ENCODE measurements at places on chromosomes 4 and X.

GRCh38 chr4:145920205-145920604 lies 18.4 kb downstream of the ZNF827 start:
- DNase-seq = peak; percentile 96

GRCh38 chr4:22637306-22637705 lies 55.4 kb upstream of the GBA3 start:
- no peak for DNase-seq

DNA sequence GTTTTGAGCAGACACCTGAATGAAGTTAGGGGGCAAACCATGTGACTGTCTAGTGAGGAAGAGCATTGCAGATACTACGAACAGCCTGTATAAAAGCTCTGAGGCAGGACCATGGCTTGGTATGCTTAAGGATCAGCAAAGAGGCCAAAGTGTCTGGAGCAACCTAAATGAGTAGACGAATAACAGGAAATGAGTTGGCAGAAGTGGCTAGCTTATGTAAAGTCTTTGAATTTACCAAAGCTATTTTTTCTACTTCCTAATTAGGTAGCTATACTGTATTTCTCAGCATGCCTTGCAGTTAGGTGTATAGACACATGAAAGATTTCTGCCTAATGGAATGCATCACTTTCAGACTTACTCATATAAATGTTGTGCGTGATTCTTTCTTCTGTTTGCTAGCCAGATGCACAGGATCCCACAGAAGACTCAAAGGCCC lies 9.3 kb upstream of the GPRIN3 start:
- peak; percentile 44 for DNase-seq

GRCh38 chr4:2045518-2045951 lies 13.6 kb upstream of the NAT8L start:
- DNase-seq = no peak

GRCh38 chr4:184805462-184806228 lies 20.1 kb downstream of the ACSL1 start:
- DNase-seq = no peak

- DNase-seq = no peak
Measured at GRCh38 chr4:110671679-110672078, 48.8 kb upstream of the PITX2 start.

DNA sequence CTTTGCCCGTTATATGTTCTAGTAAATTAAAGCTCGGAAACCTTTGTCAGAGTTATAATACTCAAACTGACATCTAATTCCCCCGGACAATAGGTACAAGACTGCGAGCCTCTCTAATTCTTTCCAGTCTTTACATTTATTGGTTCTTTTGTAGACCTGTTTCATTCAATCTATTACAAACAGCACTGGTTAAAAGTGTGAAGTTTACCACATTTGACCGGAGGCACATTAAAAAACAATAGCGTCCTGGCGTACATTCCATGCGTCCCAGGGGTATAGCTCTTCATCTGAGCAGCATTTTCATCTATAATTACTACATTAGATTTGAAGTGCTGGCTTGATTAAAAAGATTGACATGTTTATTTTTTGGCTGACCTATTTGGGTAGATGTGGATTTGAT lies 49.9 kb upstream of the TENM3 start:
- DNase-seq = no peak

- DNase-seq = no peak
Measured at GRCh38 chr4:38279077-38279476, 318.9 kb downstream of the PTTG2 start.

DNA sequence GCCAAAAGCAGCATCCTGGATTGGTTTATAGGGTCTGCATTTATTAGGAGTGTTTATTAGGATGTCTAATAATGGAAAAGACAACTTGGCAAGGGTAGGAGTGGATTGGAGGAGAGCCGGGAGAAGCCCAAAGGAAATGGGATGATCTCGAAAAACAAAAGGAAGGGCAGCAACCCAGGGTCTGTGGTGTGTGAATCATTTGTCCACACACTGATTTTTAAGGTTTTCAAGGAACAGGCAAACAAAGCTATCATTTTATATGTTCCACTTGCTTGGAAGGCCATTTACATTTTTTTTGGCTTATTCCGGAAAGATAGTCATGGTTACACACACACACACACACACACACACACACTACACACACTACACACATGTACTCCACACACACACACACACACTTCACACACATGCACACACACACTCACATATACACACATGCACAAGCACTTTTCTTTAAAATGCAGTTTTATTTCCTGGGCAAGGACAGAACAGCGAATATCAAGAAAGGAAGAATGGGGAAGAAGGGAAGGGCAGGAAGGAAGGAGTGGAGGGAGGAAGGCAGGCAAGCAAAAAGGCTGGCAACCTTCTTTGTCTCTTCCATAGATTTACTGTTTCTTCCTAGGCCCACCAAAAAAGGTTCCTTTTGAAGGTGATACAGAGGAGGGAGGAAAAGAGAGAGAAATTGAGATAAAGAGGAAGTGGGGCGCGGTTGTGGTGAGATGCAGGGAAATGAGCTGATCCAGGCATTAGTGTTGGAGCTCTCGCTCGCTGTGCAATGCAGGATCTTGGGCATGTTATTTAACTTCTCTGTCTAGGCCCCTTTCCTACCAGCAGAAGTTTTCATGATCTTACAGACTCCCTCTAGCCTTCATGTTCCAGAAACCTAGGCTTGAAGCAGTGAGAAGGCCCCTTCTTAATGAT lies 88.6 kb upstream of the MAML3 start:
- no peak for DNase-seq

DNA sequence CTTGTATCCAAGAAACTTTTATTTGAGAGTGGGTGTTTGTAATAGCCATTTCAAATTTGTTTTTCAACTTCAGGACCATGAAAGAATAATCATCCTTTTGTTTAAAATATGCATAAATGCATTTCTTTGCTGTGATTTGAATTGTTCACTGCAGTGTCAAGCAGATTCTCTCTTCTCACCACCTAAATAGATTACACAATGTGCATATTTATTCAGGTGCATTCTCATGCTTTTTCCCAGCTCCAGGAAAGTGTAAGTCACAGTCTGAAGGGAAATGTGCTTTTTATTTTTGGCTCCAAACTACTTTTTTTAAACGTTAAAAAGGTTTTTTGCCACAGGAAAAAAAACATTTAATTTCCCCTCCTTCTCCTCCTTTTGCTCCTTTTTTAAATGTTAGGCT lies 17.5 kb downstream of the C4orf33 start:
- DNase-seq = no peak

- DNase-seq = no peak
Measured at GRCh38 chrX:154981116-154981411, 41.5 kb downstream of the F8 start.

GRCh38 chrX:53354669-53355068 lies 67.8 kb downstream of the SMC1A start:
- DNase-seq = no peak

- peak; percentile 56 for DNase-seq
Measured at GRCh38 chrX:45508454-45508853, 307.8 kb upstream of the DIPK2B start.

- no peak for DNase-seq
Measured at GRCh38 chr4:100852326-100852725, 334.5 kb upstream of the EMCN start.

DNA sequence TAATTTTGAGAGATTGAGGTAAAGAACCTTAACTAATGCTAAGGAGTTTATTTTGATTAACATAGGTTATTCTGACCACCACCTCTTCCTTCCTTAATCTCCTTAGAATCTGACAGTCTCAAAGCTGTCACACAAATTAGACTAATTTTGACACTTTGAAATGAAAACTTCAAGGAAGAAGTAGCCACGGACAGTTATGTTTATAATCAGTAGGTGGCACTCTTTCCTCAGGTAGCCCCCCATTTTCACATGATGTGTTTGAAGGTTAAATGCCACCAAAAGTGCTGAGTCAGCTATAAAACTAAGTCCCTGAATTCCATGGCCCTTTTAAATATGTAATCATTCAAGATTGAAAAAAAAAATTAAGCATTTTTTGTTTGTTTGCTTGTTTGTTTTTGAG lies 22.4 kb downstream of the TMEM33 start:
- DNase-seq = no peak

DNA sequence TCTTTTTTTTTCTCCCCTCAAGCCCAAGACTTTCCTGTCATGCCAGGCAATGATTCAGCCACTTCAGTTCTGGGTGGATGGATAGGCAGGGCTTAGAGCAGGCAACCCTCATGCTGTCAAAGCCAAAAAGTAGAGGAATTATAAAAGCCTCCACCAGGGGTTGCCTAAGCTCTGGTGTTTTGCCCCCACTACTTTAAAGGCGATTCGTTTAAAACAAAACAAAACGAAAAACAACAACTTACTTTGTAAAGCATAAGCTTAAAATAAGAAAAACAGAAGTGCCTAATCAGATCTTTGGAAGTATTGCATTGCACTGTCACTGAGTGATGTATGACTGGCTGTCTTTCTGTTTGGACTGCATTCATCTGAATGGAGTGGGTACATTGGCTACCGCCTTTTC lies 5.3 kb upstream of the IDS start:
- DNase-seq = peak; percentile 18

DNA sequence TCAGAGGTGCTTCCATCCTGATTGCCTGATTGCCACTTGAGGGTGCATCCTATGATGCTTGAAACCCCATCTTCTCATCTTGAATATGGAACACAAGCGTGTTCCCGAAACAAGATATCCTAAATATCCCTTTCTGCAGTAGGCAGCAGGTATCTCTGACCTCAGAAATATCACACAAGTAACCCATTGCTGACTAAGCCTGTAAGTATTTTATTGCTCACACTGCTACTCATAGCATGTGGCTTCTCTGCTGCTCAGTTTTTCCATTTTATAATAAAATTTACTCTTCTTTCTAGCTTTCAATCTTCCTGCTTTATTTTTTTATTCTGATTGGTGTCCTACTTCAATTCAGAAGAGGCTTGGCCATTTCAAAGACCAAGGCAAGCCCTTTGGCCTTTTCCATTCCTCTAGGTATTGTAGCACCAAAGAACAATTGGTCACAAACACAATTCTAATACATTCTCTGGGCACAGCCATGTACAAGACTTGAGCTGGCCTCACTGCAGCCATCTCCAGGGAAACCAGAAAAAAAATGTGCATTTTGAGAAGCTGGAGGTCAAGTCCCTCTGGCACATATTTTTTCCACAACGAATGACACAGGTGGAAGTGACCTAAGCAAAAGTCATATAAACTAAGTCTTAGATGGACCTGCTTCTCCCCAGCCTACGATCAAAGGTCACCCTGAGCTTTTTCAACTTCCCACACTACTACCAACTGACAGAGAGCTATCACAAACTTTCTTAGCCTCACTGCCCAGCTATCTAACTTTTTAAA lies 107.0 kb downstream of the OR13H1 start:
- DNase-seq = no peak

DNA sequence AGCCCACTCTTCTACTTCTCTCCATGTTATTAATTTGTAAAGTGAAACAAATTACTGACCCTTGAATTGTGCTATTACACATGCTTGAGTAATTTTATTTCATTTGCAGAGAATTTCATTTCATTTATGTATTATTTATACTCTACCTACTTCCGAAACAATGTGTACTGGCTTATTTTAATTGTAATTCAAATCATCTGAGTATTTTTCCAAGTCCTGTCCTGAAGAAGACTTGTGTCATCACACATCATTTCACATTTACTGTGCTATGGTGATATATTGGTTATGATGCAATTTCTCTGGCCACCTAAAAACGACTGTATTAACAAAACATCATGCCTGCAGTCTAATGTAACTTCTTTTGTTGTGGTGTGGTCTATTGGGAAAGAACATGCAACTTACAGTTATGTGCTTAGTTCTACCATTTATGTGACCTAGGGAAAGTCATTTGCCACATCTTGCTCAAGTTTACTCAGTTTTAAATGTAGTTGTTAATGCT lies 384.5 kb downstream of the RPA4 start:
- DNase-seq = no peak

DNA sequence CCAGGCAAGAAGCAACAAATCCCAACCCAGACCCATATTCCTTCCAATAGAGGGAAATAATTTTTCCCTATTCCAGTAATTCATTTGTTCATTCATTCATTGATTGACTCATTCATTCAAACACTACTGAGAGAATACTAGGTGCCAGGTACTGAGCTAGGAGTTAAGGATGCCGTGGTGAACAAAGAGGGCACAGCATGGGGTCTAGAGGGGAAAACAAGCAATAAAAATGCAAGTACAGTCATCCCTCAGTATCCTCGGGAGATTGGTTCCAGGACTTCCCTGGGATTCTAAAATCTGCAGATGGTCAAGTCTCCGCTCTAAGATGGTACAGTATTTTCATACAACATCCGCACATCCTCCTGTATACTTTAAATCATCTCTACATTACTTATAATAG lies 18.7 kb downstream of the RASGEF1B start:
- DNase-seq = no peak

- DNase-seq = no peak
Measured at GRCh38 chr4:67167849-67168248, 377.5 kb downstream of the CENPC start.

- peak; percentile 14 for DNase-seq
Measured at GRCh38 chrX:21132686-21133393, 241.4 kb upstream of the CNKSR2 start.

- DNase-seq = no peak
Measured at GRCh38 chr4:30525662-30526315, 194.4 kb upstream of the PCDH7 start.

DNA sequence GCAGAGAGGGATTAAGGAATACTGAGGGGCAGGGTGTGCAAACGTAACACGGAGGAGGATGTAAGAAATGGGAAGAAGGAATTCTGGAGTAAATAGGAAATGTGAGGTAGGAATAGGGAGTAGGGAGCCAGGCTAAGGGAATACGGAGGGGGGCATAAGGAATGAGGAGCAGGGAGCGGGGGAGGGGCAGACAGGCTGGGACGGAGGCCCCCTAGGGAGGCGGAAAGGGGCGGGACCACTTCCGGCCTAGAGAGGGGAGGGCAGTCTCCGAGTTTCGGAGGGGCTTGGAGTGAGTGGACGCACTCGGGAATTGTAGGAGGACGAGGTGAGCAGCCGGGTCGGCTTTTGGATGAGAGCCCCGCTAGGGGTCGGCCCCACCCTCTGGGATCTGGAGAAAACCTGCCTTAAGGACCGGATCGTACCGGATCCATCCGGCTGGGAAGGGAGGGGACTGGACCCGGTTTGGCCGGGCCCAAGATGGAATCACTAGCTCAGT lies 612 bp downstream of the MAGED2 start:
- peak; percentile 66 for DNase-seq

GRCh38 chrX:149491812-149492211 lies 13.3 kb downstream of the IDS start:
- DNase-seq = no peak

DNA sequence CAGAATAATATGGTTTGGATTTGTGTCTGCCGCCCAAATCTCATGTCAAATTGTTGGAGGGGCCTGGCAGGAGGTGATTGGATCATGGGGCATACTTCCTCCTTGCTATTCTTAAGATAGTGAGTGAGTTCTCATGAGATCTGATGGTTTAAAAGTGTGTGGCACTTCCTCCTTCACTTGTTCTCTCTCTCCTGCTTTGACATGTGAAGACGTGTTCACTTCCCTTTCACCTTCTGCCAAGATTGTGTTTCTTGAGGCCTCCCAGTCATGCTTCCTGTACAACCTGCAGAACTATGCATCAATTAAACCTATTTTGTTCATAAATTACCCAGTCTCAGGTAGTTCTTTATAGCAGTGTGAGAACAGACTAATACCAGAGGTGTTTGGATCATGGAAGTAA lies 325.7 kb upstream of the GIMD1 start:
- no peak for DNase-seq

GRCh38 chrX:54066841-54067240 lies 22.6 kb upstream of the PHF8 start:
- DNase-seq = no peak
